T-helper 17 cell (primary cell): ENCODE measurements at places on chromosomes 6 and 20.

DNA sequence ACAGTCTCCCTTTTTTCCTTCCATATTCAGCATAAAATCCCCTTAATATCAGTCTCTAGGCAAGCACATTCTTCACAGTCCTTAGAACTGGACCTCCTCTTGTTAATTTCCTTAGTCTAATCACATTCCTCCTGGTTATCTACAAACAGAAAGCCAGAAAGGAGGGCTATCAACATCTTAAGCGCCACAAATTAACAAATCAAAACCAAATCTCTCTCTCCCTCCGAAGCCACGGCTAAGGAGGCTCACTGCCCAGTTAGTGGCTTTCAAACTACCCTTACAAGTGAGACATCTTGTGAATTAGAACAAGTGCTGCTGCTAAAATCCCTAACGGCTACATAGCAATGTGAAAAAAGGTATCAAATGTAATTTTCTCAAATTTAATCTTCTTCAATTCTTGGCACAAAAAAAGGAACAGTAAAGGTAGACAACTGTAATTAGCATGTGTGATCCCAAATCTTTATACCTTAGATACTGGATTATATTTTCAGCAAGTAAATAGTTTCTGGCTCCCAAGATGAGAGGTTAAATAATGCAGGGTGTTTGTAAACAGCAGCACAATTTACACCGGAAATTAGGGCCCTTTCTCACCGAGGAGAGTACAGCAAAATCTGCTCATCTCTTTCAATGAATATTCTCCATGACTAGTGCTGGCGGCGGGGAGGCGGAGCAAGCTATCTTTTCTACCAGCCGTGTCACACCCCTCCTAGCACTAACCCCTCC, 1.4 kb upstream of the TRIM39 start:
- peak; percentile 54 for DNase-seq

- no peak for DNase-seq
These were observed 4.2 kb upstream of the MYLK4 start for GRCh38 chr6:2754911-2755310.

GRCh38 chr20:25223179-25223661, 24.7 kb upstream of the PYGB start:
- DNase-seq = no peak

- DNase-seq = no peak
These were observed 1034.4 kb downstream of the EYS start for GRCh38 chr6:64672651-64673050.

GRCh38 chr20:46751856-46752255, 42.4 kb downstream of the SLC2A10 start:
- DNase-seq = no peak

DNA sequence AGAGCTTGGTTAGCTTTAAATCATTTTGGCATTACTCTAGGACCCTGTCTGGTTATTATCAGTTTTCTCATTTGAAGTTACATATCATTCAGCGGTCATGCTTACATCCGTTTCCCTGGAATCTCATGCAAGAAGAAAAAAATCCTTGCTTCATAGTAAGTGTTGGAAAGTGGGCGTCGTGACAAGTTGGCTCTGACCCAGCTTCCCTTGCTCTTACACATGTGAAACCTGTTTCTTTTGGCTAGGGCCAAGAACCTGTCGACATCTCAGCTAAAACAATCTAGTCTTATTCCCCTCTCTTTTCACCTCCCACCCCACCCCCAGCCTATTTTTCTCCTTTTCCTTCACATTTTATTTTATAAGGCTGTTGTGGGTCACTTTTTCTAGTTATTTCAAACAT, 45.5 kb downstream of the ANKS1A start:
- DNase-seq = no peak

DNA sequence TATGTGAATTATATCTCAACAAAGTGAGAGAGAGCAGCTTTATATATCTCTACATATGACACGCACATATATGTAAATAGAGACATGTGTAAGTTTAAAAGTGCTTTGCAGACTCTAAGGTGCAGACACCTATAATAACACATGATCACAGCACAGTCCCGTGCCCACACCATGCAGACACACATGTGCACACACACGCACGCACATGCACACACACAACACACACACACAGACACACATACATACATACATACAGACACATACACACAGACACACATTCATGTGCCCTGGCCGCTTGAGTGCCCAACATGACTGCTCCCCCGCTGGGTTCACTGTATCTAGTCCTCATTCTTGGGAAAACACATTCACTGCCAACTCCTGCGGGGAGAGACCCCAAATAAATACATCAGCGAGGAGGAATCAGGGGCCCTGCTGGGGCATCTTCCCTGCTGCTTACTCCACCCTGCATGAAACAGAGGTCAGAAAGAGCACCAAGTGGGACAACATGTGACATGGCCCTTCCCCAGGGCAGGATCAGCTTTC, 121.3 kb downstream of the BMP7 start:
- no peak for DNase-seq

DNA sequence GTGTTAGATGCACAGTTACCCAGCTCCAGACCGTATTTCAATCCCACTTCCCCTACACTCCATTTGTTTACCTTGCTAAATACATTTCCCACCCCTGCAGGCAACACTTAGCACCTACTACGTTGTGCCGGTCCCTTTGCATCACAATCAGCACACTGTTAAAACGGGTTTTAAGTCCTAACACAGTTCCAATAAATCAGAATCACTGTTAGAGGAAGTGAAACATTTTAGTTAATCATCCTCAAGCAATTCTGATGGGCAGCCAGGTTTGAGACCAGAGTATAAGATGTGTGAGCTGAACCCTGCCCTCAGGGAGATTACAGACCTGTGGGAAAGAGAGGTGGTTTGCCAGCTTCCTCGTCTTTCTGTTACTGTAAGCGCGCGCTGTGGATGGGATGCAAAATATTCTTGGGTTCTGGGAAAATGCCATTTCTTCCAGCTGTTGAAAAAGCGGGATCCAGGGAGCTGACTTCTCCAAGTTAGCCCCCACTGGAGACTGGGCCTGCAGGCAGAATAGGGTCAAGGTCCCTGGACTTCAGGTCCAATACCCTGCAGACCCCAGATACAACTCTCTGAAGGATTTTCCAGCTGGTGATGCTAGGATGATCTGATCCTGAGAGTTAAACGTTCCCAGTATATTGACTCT, 3.1 kb downstream of the ZCCHC3 start:
- DNase-seq = no peak

DNA sequence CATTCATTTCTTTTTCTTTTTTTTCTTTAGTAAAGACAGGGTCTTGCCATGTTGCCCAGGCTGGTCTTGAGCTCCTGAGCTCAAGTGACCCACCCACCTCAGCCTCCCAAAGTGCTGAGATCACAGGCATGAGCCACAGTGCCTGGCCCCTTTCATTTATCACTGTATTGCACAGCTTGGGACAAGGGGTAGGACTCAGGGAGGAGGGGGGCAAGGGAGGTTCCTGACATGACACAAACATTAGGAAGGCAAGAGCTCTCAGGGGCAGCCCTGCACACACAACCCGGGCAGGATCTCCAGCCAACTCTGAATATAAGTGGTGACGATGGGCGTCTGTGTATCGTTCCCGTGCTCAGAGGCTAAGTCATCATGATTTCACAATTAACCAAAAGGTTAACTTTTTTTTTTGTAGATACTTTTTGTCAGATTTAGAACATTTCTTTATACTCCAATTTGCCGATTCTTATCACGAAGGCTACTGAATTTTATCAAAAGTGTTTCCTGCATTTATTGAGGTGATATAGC, 19.9 kb downstream of the SLC2A4RG start:
- DNase-seq = no peak

DNA sequence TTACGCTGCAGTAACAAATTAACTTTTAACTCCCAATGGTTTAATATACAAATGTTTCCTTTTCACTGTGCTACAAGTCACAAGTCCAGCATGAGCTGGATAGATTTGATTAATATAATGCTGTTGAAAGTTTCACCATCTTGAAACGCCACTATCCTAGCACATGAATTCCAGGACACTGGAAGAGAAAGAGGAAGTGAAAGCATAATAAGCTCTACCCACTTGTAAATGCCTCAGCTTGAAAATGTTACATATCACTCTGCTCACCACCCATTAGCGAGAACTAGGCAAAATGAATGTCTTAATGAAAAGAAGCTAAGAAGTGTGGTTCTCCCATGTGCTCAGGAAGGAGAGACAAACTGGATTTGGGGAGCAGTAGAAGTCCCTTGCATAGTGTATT, 46.9 kb downstream of the PCSK2 start:
- DNase-seq = no peak

DNA sequence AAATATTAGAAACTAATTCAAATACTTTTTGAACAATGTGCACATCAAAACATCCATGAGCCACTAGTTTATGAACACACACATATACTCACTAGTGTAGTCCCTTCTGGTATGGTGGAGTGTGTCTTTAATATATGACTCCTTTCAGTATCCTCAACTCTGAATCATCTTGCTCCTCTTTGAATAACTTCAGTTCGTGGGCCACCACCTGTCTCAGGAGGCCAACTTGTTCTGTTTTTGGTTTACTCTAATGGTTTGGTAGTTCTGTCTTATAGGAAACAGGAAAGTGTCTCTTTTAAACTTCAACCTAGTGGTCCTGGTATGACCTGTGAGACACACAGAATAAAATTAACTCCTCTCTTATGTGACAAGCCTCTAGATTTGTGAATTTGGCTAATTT, 55.6 kb downstream of the ZNF292 start:
- no peak for DNase-seq

DNA sequence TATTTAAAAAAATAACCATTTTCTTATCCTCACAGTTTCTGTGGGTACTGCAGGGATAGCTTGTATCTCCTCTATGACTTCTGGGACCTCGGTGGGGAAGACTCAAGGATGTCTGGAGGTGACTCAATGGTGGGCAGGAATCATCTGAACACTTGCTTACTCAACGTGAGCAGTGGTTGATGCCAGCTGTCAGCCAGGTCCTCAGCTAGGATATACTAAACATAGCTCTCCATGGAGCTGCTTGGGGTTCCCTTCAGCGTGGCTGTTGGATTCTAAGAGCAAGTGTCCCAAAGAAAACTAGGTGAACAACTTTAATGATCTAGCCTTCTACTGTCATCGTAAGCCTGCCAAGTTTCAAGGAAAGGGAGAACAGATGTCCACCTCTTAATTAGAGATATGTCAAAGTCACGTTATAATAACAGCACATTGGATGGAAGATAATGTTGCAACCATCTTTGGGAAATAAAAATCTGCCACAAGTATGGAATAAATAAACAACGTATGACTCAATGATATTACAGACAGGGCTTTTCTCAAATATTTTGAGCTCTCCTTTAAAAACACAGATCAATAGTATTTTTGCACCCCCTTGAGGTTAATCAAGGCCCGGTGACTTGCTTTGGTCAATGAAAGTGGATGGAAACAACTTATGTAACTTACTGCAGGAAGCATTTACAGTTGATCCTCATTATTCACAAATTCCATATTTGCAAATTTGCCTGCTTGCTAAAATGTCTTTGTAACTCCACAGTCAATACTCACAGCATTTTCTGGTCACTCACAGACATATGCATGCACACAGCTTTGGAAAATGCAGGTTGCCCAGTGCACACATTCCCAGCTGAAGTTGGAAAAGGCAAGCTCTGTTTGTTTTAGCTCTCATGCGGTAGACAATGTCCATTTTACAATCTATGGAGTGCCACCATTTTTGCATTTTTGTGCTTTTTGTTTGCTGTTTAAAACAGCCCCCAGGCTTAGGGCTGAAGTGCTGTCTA, 6.6 kb upstream of the HEBP2 start:
- DNase-seq = no peak

DNA sequence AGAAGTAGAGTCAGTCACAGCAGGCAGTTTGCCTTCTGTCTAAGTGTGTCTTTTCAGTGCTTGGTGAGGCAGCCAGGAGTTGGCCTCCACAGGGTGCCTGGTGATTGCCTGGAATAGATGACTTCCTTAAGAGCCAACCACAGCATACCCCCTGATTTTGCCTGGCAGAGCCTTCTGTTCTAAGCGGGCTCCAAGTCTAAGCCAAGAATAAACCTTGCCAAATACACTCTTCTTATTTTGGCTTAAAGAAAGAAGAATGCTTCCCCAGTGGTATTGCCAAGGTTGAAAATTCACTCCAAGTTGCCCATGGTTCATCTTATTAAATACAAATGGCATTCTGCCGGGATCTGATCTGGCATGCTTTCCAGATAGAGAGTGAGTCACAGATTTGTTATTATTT, 1424.8 kb upstream of the EYS start:
- no peak for DNase-seq

DNA sequence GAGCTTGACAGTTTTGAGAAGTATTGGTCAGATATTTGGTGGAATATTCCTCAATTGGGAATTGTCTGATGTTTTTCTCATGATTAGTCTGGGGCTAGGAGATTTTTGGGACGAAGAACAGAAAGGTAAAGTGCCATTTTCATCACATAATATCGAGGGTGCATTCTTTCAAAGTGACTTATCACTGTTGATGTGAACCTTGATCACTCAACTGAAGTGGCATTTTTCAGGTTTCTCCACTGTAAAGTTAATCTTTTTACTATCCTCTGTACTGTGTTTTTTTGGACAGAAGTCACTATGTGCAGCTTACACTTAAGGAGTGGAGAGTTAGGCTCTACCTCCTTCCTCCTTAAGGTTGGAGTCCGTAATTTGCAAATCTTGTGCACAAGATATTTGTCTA, 39.2 kb downstream of the PTCHD4 start:
- no peak for DNase-seq

- DNase-seq = no peak
These were observed 7.4 kb upstream of the IFT52 start for GRCh38 chr20:43583133-43583864.

DNA sequence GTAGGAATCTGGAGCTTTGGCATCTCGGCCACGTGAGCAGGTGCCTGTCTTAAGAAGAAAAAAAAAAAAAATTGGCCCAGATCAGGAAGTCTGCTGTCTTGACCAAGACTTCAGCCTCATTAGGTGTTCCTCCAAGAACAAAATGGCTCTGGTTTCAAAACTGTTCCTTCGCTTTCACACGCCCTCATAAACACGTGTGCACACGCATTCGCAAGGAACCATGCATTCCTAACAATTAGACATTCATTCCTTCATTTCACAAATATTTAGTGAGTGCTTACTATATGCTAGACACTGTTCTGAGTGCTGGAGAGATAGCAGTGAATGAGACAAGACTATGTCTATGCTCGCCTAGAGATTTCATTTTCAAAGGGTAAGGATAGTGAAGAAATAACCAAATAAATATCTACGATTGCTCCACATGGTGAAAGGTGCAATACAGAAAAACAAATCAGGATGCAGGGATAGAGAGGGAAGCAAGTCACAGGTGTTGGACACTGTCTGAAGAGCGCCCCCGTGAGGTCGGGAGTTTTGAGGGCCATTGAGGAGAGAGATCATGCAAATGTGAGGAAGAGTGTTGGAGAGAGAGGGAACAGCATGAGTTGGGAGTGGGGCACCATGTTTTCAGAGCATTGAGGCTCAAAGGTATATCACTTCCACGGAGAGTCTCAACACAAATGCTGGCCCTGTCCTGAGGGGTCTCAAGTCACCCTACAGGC, 53.3 kb downstream of the CCDC170 start:
- DNase-seq = no peak

- DNase-seq = no peak
These were observed 82.1 kb upstream of the COL21A1 start for GRCh38 chr6:56329271-56330050.

GRCh38 chr20:50654904-50655303, 36.4 kb downstream of the RIPOR3 start:
- DNase-seq = no peak
